ENCODE measurements at places on chromosomes 3 and 15. TPM values are rescaled to one million over a fixed set of nuclear protein-coding genes. Genes with fewer than 3 reads are reported as not detected.

DNA sequence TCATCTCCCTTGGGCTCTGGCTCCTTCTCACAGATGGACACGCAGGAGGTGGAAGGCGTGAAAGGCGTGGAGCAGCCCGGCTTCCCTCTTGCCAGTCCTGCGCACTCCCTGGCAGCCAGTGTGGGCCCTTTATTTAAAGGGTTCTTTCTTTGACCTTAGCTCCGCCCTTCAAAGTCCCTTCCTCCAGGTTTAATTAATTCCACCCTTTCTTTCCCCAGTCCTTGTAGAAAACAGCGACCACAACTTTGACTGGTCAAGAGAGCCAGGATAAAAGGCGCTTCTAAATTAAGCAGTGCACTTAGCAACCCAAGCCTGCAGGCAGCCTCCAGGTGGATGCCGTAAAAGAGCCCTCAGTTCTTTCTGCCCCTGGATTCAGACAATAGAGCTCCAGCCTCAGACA is at the start of gene HDC:
Gene HDC, minus strand, starts transcription at position 107 of the 400 bp plus-strand sequence. Its CDS starts 103 bp downstream, at position 4.
- DNase-seq = no peak

DNA sequence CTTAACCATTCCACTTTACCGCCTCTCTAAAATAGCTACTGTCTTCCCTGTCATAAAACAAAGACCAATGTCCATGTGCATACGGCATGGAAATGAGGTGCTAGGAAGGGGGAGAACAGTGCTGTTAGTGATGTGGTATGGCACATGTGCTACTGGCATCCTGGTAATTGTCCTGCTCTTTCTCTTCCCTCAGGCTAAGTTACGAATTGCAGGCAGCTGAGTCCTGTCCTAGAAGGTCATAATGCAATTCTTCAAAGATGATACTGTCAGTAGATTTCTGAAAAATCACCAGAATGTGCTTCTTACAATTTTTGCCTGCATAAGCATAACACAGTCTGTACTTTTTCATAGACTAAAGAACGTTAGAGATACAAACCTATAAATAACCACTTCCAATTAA is 216.8 kb downstream of the RSL24D1 start:
- no peak for DNase-seq

DNA sequence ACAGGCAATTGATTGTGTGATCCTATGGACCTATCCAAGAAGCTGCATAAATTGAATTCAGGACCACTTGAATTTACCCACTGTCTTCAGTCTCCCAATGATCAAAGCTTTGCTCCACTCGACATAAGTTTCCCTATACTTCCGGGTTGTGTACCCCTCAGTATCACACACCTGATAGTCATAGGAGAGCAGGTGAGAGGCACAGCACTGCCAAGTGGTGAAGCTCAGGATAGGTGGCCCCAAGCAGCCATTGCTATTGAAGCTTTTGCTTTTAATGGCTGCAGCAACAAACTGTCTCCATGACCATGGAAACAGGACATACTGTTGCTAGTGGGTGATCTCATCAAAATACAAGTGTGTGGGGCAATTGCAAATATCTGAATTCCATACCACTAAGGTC is 27.7 kb downstream of the GASK1A start:
- no peak for DNase-seq

DNA sequence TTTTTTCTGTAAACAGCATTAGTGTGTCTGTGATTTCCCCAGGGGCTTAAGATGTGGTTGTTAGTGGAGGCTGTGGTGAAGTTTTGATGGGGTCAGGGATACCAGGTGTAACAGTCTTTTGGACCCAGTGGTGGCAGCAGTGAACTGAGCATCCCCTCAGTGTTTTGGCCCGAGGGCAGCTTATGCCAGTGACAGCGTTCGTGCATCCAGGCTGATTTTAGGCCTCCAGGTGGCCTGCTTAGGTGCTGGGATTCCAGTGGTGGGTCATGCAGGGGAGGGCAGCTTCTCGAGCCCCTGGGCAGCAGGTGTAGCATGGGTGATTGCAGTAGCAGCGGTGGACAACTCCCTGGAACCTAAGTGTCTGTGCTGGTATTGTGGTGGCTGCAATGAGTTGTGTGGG is 29.2 kb downstream of the STT3B start:
- DNase-seq = no peak

- no peak for DNase-seq
These were observed 308.2 kb downstream of the VPS13C start for GRCh38 chr15:61752001-61752400.

- DNase-seq = no peak
These were observed 46.0 kb downstream of the PPCDC start for GRCh38 chr15:75069301-75069925.

GRCh38 chr3:160296591-160296990 is 71.4 kb downstream of the C3orf80 start:
- DNase-seq = peak; percentile 34

Gene MYL3
- total RNA-seq = 0.50 TPM

GRCh38 chr3:57512166-57512565 is 32.0 kb downstream of the DNAH12 start:
- peak; percentile 21 for DNase-seq

GRCh38 chr15:66101715-66102395 is 151.7 kb downstream of the MEGF11 start:
- DNase-seq = no peak

- peak; percentile 23 for DNase-seq
These were observed 80.9 kb upstream of the ARHGEF26 start for GRCh38 chr3:154040283-154040682.

Gene SLC38A3
- total RNA-seq = not detected

DNA sequence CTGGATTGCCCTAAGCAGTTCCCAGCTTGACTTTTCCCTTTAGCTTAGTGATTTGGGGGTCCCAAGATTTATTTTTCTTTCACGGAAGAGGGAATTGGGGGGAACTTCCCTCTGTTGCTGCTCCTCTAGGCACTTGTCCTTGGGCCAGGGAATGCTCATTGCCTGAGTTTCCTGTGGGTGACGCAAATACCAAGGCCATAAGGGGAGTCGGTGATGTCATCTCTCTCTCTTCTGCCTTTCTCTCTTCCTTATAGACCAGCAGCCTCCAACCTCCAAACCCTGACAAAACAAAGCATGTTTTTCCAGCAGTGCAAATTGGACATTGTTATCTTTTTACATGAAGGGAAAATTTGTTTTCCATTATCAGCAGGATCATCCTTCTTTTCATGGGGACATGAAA is 120.2 kb downstream of the ITPR1 start:
- DNase-seq = no peak

Gene SLCO2A1
- under 0.01 TPM for total RNA-seq

DNA sequence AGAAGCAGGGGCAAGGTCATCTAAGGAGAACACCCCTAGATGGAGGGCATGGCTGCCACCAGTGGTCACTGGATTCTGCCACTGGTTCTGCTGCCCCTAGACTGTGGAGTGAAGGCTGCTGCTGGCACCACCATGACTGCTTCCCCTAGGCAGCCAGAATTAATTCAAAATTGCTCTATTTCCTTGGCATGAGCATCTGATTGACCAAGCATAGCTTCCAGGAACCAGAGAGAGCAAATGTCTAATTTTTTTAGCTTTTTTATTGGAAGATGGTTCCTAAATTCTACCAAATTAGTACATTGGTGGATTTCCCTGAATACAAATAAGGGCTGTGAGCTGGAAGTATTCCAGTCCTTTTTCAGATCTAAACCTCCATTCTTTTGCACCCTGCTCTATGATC is 270.2 kb upstream of the GBE1 start:
- no peak for DNase-seq

Gene DUOX2
- total RNA-seq = not detected

Gene LYZL4
- not detected for total RNA-seq

- DNase-seq = peak; percentile 12
These were observed at the start of gene CAV3 for GRCh38 chr3:8733332-8734094. CAV3 (plus strand) TSS chr3:8733802; CDS start chr3:8733877, 75 bp downstream.

GRCh38 chr3:67468511-67468910 is 185.9 kb downstream of the SUCLG2 start:
- DNase-seq = peak; percentile 80

DNA sequence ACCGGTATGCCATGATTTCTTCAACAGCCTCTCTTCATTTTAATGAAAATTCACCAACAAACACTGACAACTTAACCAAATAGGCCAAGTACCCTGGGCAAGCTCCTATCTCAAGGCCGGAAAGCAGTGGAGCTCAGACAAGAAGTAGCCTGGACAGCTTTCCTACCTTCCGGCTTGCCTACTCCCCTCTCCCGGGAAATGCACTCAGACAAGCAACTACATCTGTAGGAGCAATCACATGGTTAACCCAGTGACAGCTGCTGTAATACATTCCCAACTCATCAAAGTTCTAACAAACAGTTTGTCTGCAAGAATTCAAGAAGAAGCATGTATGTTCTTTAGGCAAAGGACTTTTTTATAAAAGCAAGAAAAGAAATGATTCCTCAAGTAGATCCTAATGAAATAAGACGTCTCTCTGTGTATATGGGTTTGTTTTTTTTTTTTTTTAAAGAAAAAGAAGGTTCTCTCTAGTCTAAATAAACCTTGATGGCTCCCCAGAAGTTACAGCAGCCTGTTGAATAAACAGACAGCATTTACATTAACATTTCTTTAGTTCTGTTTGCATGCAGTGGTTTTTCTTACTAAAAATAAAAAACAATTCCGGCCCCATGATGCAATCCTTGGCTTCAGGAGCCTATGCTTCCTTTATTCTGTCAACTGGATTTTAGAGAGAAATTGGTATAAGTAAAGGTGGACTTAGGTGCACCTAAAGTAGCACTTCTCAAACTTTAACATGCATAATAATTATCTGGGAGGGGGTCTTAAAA is 278.7 kb downstream of the NEK10 start:
- DNase-seq = peak; percentile 47

GRCh38 chr3:11434017-11434526 is 161.9 kb downstream of the ATG7 start:
- DNase-seq = peak; percentile 28

GRCh38 chr3:115520651-115521245 is 102.6 kb upstream of the GAP43 start:
- DNase-seq = peak; percentile 29

- DNase-seq = no peak
These were observed 34.8 kb upstream of the FILIP1L start for GRCh38 chr3:100149130-100149529.

- peak; percentile 83 for DNase-seq
These were observed 100.6 kb upstream of the IGF1R start for GRCh38 chr15:98547741-98548138.

DNA sequence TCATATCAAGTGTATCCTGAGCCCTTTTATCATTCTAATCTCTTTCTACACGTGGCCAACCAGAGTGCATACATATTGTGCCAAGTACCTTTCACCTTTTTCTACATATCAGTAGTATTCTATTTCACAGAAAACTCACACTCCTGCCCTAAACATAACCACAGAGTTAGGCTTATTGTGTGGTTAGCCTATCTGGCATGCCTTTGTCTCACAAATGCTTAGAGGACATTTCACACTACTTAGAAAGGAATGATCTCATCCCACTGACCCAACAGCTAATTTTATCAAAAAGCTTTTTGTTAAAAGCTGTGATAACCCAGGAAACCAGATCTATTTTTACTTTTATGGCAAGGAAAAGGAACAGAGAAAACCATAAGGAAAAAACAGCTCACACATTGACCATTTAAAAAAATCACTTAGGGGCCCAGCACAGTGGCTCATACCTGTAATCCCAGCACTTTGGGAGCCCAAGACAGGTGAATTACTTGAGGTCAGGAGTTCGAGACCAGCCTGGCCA is 17.8 kb upstream of the MAP4 start:
- peak; percentile 97 for DNase-seq

GRCh38 chr15:84731774-84732173 is 15.8 kb upstream of the SEC11A start:
- DNase-seq = peak; percentile 86

GRCh38 chr15:59609730-59610712 is 1.6 kb upstream of the GCNT3 start:
- DNase-seq = peak; percentile 2

Gene CFAP91
- 0.77 TPM for total RNA-seq

Gene LEKR1
- total RNA-seq = 0.26 TPM

GRCh38 chr3:99128725-99129505 is 227.4 kb upstream of the DCBLD2 start:
- DNase-seq = peak; percentile 99

GRCh38 chr15:40102897-40103858 is 5.5 kb downstream of the BMF start:
- DNase-seq = peak; percentile 78

DNA sequence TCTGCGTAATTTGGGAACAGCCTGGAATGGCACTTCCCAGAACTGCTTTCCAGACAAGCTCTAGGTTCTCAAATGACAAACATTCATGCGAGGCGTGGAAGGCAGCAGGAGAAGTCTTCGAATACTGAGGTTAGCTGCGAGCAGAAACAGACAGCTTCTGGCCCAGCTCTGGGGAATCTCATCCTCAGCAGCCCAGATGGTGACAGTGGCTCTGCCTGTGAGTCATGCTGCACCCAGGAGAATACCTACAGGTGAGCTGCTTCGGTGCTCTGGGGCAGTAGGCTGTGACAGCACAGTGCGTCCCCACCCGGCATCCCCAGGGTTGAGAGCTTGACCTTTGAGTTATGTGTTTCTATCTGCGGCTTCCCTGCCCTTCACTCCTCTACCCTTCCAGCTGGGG is 258.6 kb downstream of the KLF13 start:
- DNase-seq = no peak

GRCh38 chr3:79421273-79421672 is 346.5 kb downstream of the ROBO1 start:
- DNase-seq = no peak

Gene SLC15A2
- total RNA-seq = 0.26 TPM

GRCh38 chr3:123766193-123767008 is 117.7 kb downstream of the MYLK start:
- no peak for DNase-seq

GRCh38 chr15:31016446-31016915 is 25.1 kb upstream of the MTMR10 start:
- peak; percentile 89 for DNase-seq

- DNase-seq = no peak
These were observed 136.1 kb upstream of the MME start for GRCh38 chr3:154943981-154944380.

- peak; percentile 66 for DNase-seq
These were observed 4.7 kb downstream of the EHD4 start for GRCh38 chr15:41967506-41968206.

- DNase-seq = peak; percentile 70
These were observed 8.2 kb downstream of the SLC6A6 start for GRCh38 chr3:14410503-14411165.

DNA sequence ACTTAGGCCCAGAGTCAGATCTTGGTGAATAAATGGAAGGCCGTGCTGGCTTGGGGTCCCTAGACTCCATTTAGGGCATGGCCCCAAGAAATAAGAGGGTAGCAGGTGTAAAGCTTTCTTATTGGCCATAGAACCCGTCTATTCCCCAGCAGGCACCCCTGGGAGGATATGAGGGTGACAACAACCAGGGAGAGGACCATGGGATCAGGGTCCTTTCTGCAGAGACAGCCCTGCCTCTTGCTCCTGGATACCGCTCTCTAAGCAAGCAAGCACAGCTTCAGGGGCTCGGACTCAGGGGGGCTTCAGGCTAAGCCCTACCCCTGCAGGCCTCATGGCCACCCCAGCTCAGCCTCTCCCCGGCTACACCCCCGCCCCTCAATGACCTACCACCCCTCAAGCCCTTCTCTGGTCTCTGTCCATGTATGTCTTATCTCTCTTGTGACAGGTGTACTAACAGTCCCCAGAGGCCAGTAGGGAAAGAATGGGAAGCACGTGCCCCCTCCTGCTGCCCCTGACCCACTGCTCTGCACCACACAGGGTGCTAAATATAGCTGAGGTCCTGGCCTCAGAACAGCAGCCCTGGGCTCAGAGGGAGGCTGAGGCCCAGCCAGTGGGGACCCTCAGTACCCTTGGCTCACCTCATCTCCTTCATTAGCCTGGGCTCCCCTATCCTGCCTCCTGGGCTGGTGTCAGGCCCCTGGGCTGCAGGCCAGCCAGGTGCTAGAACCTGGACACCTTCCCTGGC is 1.9 kb downstream of the XIRP1 start:
- DNase-seq = no peak

Gene GHRL
- total RNA-seq = not detected

Data from fibroblast of lung (primary cell).